ENCODE measurements at places on chromosomes 1 and 21.

DNA sequence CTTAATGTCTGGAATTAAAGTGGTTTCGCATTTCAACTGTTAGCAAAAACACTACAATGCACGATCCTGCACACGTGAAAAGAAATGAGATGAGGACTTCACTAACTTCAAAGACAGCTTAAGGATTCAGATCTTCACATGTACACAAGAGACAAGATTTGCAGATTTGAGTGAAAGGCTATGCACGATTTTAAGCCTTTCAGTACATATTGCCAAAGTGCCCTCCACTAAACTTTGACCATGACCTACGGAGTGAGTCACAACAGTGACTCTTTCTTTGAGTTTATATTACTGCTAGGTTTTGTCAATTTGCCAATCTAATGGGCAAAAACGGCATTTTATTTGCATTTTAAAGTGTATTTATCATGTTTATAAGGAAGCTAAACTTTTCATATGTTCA is 41.2 kb upstream of the CR1L start:
- DNase-seq: no peak

- DNase-seq: peak; percentile 86
These were observed 51.7 kb upstream of the ACADM start for GRCh38 chr1:75672528-75673393.

DNA sequence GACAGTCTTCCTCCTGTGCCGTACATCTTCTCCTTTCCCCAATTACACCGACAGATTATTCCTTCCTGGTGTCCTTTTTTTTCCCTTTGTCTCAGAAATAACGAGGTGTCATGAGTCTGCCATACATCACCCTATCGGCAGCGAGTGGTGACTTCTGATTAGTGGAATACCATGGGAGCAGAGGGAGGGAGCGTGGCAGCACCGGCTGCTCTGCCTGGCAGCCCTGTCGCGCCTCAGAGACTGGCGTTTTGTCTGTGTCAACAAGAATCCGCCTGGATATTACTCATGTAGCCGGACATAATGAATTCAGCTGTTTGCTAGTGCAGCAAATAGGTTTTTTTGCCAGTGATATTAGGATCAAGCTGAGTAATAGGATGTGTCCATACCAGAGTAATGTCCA is 51.8 kb downstream of the UTP25 start:
- no peak for DNase-seq

- DNase-seq: peak; percentile 43
These were observed 3.8 kb downstream of the C1orf35 start for GRCh38 chr1:228099331-228099732.

- no peak for DNase-seq
These were observed 19.7 kb upstream of the CHI3L1 start for GRCh38 chr1:203206129-203206687.

DNA sequence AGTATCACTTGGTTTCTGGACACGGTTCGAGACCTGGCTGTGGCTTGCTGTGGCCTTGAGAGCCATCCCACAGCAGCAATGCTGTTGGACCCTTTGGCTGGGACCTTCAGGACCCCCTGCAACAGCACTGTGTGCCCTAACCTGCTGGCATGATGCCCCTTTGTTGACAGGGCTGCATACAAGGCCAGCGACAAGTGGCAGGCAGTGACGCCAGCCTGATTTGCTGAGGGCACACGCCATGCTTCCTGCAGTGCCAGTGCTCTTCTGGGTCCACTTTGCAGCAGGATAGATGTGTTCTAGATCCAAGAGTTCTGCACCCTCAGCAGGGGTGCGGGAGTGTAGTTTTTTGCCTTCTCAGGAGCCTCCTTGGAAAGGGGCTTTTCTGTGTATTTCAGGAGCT is 32.8 kb downstream of the COQ8A start:
- peak; percentile 11 for DNase-seq

GRCh38 chr1:226986496-226987178 is 46.5 kb downstream of the COQ8A start:
- no peak for DNase-seq

- peak; percentile 11 for DNase-seq
These were observed 82.0 kb downstream of the NPHP4 start for GRCh38 chr1:5910276-5910620.

DNA sequence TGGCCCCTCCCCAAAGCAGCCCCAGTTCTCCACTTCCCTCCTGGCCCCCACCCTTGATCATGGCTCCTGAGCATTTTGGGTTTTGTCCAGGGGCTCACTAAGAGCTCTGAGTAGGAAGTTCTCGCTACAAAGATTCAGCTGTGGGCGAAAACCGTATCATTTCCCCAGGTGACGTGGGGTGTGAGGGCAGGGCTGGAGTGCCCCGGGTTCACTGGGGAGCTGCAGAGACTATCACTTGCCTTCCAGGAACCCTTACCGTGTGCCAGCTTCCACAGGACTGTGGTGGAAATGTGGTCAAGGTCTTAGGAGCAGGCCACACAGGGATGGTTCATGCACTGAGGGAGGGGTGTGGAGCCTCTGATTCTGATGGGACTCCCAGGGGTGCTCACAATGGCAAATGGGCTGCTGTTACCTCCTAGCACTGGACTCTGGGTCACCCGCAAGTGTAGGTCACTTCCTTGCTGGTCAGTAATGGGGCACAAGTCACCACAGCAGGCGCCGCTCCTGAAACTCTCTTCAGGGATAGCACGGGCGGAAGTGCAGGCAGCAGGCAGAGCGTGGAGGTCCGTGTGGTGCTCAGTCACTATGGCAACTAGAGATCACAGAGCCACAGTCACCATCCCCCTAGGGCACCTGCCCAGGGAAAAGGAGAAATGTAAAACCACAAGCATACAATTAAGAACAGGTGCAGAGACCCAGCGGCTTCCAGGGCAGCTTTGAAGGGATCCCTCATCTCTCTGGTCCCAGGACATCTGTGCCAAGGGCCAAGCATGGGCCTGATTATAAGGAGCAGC is 35.4 kb downstream of the RSPH1 start:
- peak; percentile 45 for DNase-seq

GRCh38 chr1:1623631-1624442 is 8.1 kb upstream of the MMP23B start:
- no peak for DNase-seq

DNA sequence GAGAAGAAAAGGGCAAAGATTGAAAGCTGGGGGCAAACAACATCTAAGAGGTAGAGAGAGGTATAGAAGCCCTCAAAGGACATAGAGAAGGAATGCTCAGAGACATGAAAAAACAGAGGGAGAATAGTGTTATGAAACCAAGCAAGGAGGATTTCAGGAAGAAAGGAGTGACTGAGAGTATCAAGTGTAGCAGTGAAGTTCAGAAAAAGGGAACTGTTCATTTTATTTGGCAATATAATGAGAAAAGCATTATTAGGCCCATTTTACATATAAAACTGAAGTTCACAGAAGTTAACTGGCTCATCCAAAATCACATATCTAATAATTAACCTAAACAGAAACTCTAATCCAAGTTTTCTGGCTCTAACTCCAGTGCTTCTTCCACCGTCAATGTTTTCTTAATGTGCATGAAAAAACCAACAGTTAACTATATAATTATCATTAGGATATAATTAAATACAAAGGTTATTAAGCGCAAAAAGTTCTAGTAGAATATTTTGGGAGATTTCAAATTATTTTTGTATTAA is 17.7 kb downstream of the NEXN start:
- DNase-seq: no peak

DNA sequence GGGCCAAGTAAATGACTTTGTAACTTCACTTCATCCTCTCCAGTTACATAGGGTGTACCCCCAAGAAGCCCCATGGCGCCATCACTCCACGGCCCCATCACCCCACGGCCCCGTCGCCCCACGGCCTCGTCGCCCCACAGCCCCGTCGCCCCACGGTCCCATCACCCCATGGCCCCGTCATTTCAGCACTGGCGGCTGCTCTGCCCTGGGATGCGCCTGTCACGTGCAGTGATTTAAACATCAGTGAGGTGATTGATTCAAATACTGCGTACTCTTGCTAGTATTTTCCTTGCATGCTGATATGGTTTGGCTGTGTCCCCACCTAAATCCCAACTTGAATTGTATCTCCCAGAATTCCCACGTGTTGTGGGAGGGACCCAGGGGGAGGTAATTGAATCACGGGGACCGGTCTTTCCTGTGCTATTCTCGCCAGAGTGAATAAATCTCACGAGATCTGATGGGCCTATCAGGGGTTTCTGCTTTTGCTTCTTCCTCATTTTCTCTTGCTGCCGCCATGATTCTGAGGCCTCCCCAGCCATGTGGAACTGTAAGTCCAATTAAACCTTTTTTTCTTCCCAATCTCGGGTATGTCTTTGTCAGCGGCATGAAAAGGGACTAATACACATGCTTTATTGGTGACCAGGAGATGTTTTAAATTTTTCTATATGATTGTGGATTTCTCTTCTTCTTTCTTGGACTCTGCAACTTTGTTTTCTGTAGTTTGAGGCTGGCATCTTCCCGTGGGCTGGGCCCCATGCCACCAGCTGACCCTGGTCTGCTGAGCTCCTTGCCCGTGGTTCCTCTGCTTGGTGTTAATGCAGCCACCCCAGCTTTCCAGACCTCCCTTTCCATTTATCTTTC is 50.1 kb upstream of the PCBP3 start:
- no peak for DNase-seq

GRCh38 chr1:203342192-203342940 is 8.6 kb downstream of the FMOD start:
- peak; percentile 94 for DNase-seq

GRCh38 chr21:34992736-34993398 is 56.2 kb downstream of the RUNX1 start:
- DNase-seq: no peak

GRCh38 chr1:3520419-3521378 is 66.2 kb downstream of the ARHGEF16 start:
- DNase-seq: no peak

GRCh38 chr1:244164511-244164890 is 113.4 kb downstream of the ZBTB18 start:
- DNase-seq: no peak

- no peak for DNase-seq
These were observed 136.2 kb downstream of the ZBTB18 start for GRCh38 chr1:244187310-244187709.

GRCh38 chr1:160460683-160461287 is 60.4 kb downstream of the VANGL2 start:
- no peak for DNase-seq

GRCh38 chr21:42520628-42521253 is 7.1 kb downstream of the SLC37A1 start:
- DNase-seq: peak; percentile 80

DNA sequence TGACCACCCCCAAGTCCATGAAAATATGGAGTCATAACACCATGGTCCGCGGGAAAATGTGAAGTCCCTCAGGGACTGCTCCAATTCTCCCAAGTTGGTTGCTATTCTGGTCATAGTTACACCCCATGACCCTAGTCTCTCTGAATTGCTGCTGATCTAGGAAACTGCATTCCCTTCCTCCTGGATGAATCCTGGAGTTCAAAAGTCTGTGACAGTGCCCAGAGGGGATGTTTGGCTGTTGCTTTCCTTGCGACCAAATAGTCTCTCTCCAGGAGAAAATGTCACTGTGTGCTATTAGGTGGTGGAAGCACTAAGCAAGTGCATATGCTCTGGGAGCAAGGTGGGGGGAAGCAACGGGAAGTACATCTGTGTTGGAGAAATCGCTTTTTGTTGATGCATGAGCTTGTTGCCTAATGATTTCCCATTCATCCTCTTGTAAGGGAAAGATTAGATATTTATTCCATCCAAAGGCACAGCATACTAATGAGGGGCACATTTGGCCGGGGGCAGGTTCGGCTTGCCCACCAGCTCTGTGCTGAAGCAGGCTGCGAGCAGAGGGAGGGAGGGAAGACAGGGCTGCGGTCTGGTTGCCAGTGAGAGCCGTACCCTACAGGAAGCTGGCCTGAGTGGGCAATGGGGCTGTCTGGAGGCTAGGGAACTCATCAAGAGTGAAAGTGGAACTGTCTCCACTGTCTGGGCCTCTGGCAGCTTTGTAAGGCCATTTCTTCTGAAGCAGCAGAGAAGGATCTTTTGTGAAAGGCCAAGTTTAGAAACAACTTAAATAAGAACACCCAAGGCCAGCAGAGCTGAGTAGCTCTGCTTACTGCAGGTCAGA is 27.2 kb downstream of the SYT6 start:
- DNase-seq: no peak

DNA sequence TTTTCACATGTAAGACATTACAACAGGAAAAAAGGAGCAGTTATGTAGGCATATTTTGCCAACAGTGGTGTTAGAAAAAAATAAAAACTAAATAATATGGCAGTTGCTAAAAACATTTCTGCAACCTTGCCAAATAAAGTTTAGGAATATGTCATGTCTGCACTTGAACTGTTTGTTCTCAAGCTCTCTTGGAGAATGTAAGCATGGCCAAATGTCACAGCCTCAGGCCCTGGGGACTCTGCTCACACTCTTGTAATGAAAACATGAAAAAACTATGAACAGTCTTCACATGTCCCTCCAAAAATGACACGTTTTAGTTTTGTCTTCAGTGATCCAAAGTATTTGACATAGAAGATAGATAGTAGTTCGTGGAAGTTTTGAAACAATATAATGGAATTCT is 753.3 kb downstream of the LTN1 start:
- no peak for DNase-seq

DNA sequence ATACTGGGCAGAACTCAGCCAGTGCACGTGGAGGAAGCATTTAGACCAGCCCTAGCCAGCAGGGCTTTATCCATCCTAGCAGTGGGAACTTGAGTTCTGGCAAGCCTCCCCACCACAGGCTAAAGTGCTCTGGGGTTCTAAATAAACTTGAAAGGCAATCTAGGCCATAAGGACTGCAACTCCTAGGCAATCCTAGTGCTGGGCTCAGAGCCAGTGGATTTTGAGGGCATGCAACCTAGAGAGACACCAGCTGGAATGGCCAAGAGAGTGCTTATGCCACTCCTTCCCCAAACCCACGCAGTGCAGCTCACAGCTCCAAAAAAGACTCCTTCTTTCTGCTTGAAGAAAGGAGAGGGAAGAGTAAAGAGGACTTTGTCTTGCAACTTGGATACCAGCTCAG is 70.5 kb upstream of the APOBEC4 start:
- no peak for DNase-seq

- DNase-seq: no peak
These were observed 17.2 kb downstream of the PRKCZ start for GRCh38 chr1:2067393-2067792.

DNA sequence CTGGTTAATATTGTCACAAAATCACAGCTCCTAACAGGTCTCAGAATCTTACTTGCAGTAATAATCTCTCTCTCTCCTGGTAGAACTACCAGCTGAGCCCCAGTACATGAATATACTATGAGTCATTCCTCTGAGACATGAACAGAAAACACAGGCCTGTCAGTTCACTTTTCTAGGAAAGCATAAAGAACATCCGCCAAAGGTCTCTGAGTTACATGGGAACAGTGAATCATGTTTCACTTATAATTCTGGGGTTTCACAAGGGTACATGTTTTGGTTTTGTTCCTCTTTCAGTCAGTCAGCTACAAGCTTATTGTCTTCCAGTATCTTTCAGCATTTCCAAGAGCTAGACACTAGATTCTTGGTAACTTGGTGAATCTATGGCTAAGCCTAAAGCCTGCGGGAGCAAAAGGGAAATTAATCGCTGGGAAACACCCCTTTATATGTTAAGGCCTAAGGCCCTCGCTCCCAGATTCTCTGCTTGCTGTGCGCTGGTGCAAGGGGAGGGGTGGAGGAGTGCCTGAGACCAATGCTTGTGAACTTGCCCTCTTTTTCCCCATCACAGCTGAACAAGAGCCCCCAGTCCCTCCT is 31.7 kb downstream of the IFNGR2 start:
- DNase-seq: no peak

- DNase-seq: no peak
These were observed 124.4 kb downstream of the TOMM20 start for GRCh38 chr1:235004276-235004675.
